ENCODE measurements at places on chromosomes 7 and 10. TPM values are rescaled to one million over a fixed set of nuclear protein-coding genes. Genes with fewer than 3 reads are reported as not detected.

The CYP2W1 gene
- total RNA-seq = not detected

The POLL gene
- 14.7 TPM for total RNA-seq

The INA gene
- total RNA-seq = 3.0 TPM

The ARHGAP22 gene
- total RNA-seq = 24.9 TPM

The DNTT gene
- total RNA-seq = not detected

The TRPV5 gene
- not detected for total RNA-seq

The RARRES2 gene
- not detected for total RNA-seq

The EZH2 gene
- 12.9 TPM for total RNA-seq

The KCNIP2 gene
- 1.9 TPM for total RNA-seq

The FFAR4 gene
- total RNA-seq = not detected

The ZNF398 gene
- total RNA-seq = 16.0 TPM

The SPRN gene
- 0.33 TPM for total RNA-seq

The PRSS37 gene
- not detected for total RNA-seq

The CHST15 gene
- total RNA-seq = 47.3 TPM

The CH25H gene
- 0.17 TPM for total RNA-seq

The SPOCK2 gene
- total RNA-seq = 0.86 TPM

The NRCAM gene
- total RNA-seq = 48.6 TPM

The INHBA gene
- total RNA-seq = 58.8 TPM

The CALY gene
- total RNA-seq = 0.75 TPM

The FAM237B gene
- not detected for total RNA-seq

The NODAL gene
- total RNA-seq = 0.51 TPM

The EPO gene
- total RNA-seq = not detected

The PNLIPRP3 gene
- total RNA-seq = 98.2 TPM

The CAMK2B gene
- 0.35 TPM for total RNA-seq

The PNLIPRP2 gene
- total RNA-seq = not detected

The ERVW-1 gene
- total RNA-seq = not detected

The MSMB gene
- not detected for total RNA-seq

The CLCN1 gene
- under 0.01 TPM for total RNA-seq

The NXPH1 gene
- total RNA-seq = not detected

The RAPGEF5 gene
- total RNA-seq = 6.0 TPM

The NFE2L3 gene
- total RNA-seq = 3.0 TPM

The MACROH2A2 gene
- 32.6 TPM for total RNA-seq

The KIF11 gene
- 2.7 TPM for total RNA-seq

The DGKI gene
- 0.29 TPM for total RNA-seq

The LIPJ gene
- total RNA-seq = not detected

The RNF133 gene
- not detected for total RNA-seq

The OR2A12 gene
- not detected for total RNA-seq

The ADIRF gene
- 57.0 TPM for total RNA-seq

The HKDC1 gene
- total RNA-seq = under 0.01 TPM

The TMEM184A gene
- total RNA-seq = 9.2 TPM

The GNG11 gene
- under 0.01 TPM for total RNA-seq

The PIP gene
- total RNA-seq = not detected

The SPDYE16 gene
- total RNA-seq = under 0.01 TPM

The TEX47 gene
- not detected for total RNA-seq

The PLA2G12B gene
- total RNA-seq = not detected

The SUN3 gene
- not detected for total RNA-seq

The TUBB8 gene
- not detected for total RNA-seq

The GJD4 gene
- total RNA-seq = not detected

The SCART1 gene
- total RNA-seq = 5.0 TPM
